ENCODE measurements at places on chromosomes 7 and 10.
A peak's percentile ranks its signal among the peaks of the same experiment; 100 is the strongest.

DNA sequence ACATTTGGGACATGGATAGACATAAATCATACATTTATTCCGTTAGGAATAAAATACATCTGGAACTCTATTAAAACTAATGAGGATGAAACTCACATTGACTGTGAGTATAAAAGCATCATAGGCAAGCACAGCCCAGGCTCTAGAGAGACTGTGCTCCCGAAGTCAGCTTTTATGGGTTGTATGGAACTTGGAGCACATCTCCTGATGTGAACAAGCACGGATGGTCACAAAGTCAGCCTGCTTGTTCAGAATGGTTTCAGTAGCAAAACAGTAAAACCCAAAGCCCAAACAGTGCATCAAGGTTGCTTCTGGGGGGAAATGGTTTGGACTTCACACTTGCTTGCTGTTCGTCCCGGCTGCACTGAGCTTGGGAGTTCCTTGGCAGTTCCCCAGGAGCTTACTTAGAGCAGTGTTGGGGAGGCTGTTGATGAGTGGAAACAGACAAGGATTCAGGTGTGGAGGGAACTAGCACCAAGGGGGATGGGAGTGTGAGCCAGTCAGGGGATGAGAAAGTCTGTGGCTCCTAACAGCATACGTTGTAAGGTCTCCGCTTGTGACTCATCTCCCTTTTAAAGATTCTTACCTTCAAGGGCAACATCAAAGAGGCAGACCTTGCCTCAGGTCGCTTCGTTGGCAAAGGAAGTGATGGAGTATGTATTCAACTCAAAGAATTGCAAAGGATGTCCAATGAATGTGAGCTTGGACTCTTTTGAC lies 19.7 kb upstream of the ITGA8 start:
- DNase-seq, result no peak

DNA sequence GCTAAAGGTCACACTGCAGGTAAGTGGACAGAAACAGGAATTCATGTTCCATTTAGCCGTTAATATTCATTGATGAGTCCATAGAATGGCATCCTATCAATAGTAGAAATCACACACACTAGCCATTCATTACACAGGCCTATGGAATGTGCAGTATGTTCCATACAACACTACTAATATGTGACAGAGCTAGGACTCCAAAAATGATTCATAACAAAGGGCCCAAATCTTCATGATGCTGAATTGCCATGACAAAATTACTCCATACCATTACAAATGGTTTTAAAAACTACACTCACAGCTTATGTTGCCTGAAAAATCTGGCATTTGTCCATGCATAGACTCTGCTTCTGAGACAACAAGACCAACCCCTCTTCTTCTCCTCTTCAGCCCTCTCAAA lies 549.1 kb downstream of the XPNPEP1 start:
- no peak for DNase-seq

DNA sequence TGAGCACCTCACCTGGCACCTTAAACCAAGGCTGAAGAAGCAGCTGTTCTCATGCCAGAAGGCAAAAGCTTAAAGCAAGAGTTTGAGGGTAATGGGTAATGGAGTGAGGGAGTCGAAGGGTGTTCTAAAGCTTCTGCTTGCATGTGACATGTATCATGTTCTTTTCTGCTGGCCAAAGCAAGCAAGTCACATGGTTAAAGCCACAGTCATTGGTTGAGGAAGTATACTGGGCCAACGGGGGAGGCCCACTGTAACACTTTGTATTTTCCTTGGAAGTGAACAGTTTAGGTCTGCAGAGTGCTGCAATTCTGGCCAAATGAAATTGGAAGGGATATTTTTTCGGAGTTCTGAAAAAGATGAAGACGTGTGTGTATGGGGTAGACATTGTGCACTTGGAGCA lies 75.7 kb downstream of the REEP3 start:
- no peak for DNase-seq

- no peak for DNase-seq
Observed at GRCh38 chr10:44971935-44972757, 6.5 kb downstream of the DEPP1 start.

GRCh38 chr7:16409777-16410176 lies 11.6 kb downstream of the CRPPA start:
- DNase-seq, result no peak

- DNase-seq, result peak; percentile 70
Observed at GRCh38 chr10:132388891-132389432, 8.0 kb upstream of the PWWP2B start.

DNA sequence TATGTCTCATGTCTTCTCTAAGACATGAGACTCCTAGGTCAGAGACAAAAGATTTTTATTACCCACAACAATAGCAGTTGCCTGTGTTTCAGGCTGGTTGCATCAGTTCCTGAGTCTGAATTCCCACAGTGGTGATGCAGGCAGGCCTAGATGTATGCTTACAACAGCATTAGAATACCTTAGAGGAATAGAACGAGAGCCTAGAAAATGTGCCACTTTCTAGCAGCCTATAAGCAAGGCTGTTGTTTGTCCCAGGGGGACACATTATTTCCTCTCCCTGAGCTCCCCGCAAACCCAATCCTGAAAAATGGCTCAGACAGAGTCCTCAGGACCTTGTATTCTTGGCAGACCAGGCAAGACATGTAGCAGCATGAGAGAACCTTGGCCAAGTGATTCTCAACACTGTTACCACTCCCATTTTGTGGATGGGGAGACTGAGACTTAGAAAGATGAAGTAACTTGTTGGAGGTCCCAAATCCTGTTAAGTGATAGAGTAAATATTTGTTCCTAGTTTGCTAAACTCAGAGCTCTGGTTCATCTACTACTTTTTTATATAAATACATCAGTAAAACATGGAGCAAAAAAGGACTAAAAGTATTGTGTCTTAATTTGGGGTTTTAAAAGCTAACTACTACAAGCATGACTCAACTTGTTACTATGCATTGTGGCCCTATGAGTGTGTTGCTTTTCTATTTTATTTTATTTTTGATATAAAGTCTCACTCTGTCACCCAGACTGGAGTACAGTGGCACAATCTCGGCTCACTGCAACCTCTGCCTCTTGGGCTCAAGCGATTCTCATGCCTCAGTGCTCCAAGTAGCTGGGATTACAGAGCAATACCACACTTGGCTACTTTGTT lies 14.2 kb downstream of the VTI1A start:
- DNase-seq, result no peak

GRCh38 chr7:34074421-34074820 lies 169.1 kb downstream of the BMPER start:
- DNase-seq, result no peak

- no peak for DNase-seq
Observed at GRCh38 chr10:72316748-72317435, 37.8 kb downstream of the DNAJB12 start.

GRCh38 chr7:124379296-124379695 lies 346.4 kb upstream of the TMEM229A start:
- no peak for DNase-seq

DNA sequence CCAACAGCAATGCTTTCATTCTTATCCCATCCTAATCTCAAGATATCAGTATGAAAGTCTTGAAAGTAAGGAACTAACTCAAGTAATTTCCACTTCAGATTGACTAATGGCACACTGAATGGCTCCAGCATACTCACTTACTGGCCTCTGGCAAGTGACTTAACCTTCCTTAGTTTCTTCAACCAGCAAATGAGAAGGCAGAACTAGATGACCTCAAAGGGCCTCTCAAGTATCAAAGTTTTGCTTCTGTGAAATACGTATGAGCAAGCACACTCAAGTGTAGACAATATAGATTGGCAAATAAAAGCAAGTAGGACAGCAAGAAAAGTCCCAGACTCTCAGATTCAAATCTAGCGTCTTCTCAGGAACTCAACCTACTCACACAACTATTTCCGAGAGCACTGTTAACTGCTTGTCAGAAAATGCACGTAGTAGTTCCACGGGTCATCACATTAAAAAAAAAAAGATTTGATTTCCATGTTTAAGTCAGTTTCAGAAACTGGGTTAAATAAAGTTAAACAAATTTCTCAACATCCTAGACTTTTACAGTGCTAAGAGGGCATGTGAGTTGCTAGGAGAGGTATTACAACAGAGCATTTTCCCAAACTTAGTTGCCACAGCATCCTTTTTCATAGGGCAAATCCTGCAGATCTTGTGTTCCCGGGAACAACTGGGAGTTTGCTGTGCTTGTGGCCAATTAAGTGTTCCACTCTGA lies 276.9 kb upstream of the KLF14 start:
- no peak for DNase-seq

- no peak for DNase-seq
Observed at GRCh38 chr10:11869743-11870460, 46.7 kb downstream of the PROSER2 start.

DNA sequence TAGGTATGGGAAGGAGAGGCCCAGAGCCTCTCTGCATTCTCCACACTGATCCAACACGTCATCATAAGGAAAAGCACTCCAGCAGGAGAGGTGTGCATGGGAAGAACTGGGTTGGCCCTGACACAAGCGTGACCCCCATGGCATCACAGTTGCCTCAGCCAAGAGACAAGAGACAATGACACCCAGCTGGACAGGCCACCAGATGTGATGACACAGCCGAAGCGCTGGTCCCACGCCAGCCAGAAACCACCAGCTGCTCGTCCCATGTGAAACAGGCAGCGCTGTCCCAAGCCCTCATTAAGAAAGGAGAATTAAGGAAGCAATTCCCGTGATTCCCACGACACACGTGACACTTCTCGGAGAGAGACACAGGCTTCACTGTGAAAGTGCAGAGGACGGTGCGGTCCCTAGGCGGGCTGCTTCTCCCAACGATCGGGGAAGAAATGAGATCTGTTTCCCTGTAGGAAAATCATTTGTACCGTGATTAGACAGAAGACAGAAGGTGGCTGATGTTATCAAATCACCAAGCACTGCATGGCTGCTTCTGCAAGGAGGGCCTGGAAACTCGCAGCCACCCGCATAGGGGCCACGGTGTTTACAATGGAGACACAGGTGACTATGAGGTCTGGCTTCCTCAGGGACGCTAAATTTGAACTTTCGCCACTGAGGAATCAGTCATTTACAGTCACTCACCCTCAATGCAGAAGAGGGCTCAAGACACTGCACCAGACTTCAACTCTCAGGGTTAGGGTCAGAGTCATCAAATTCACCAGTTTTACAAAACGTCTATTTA lies 74.5 kb downstream of the DIP2C start:
- DNase-seq, result no peak

DNA sequence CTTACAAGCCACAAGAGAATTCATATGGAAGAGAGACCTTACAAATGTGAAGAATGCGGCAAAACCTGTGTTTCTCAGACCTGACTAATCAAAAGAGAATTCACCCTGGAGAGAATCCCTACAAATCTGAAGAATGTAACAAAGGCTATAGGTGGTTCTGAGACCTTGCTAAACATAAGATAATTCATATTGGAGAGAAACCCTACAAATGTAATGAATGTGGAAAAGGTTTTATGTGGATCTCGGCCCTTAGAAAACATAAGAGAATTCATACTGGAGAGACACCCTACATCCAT lies 33.4 kb downstream of the ZNF727 start:
- DNase-seq, result no peak

- no peak for DNase-seq
Observed at GRCh38 chr7:1200045-1200444, 32.6 kb upstream of the UNCX start.

- DNase-seq, result no peak
Observed at GRCh38 chr7:93375603-93376002, 143.4 kb downstream of the VPS50 start.

GRCh38 chr10:131921184-131921583 lies 20.4 kb downstream of the PPP2R2D start:
- DNase-seq, result no peak

DNA sequence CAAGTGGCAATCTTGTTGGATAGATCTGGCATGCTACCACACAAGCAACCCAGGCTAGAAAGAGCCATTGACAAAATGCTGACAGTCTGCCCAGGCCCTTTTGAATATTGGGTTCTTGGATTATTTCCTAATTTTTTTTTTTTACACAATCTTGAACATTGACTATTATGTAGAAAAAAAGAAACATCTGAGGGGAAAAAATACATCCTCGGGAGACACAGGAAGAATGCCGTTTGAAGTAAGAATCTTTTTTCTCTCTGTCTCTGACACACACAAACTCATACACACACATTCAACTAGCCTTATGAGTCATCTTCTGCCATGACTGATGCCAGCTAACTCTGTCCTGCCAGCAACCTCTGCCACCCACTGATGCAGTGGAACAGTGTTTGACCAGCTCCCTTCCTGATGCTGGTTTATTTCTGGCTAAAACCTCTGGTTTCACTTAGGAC lies 47.2 kb downstream of the SORBS1 start:
- DNase-seq, result peak; percentile 89

DNA sequence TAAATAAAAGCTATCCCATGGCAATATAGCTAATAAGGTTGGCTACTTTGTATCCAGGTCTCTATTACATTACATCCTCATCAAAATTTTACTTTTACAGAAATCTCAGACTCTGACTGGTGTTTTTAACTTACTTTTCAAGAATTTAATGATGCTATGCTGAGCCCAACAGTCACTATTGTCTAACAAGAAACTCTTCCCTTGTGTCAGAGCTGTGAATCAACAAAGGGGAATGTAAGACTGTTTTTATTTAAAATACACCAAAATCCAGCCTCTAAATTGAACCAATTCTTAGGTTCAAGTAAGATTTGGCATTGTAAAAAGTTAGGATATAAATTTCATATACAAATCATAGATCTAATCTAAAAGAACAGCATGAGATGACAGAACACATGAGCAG lies 7.0 kb downstream of the RTKN2 start:
- no peak for DNase-seq

GRCh38 chr10:117461766-117462423 lies 80.7 kb upstream of the EMX2 start:
- peak; percentile 48 for DNase-seq

GRCh38 chr7:76020031-76020714 lies 25.8 kb upstream of the TMEM120A start:
- DNase-seq, result no peak

DNA sequence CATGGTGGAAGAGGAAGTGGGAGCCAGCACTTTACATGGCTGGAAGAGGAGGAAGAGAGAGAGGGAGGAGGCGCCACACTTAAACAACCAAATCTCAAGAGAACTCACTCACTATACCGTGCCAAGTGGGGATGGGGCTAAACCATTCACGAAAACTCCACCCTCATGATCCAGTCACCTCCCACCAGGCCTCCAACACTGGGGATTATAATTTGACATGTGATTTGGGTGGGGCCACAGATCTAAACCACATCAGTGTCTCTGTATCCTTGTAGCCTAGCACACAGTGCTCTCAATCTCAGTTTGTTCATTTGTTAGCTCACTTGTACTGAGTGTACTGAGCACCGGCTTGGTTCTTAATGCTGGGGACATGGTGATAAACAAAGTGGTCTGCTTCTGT lies 228.3 kb downstream of the BUB3 start:
- no peak for DNase-seq
